Tongue (tissue), 3 donors: ENCODE measurements at places on chromosomes 12 and 14. TPM values are rescaled to one million over a fixed set of nuclear protein-coding genes. Genes with fewer than 3 reads are reported as not detected.
A peak's percentile ranks its signal among the peaks of the same experiment; 100 is the strongest.

GRCh38 chr14:65750906-65751305, 338.4 kb downstream of the FUT8 start:
- DNase-seq = no peak

- peak; percentile 9 for DNase-seq
These were observed 48.2 kb downstream of the MBIP start for GRCh38 chr14:36271939-36272907.

GRCh38 chr14:99679111-99679510, 5.0 kb upstream of the CYP46A1 start:
- no peak for DNase-seq

DNA sequence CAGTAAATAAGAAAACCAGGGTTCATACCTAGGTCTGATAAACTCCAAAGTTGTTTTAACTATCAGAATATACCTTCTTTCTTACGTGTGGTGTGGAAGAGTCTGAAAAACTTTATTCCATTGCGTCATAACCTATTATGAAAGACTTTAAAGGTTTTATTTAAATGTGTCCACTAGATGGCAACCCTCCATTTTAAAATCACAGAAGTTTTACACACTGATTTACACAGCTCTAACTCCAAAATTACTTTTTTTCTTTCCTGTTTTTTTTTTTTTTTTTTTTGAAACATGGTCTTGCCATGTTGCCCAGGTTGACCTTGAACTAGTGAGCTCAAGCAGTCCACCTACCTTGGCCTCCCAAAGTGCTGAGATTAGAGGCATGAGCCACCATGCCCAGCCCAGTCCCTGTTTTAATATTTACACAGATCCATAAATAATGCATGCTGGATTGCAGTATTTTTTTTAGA, 17.3 kb upstream of the TMPRSS12 start:
- DNase-seq = peak; percentile 87

- no peak for DNase-seq
These were observed 256.3 kb upstream of the RGS6 start for GRCh38 chr14:71675900-71676287.

- DNase-seq = no peak
These were observed 17.9 kb upstream of the NFYB start for GRCh38 chr12:104155711-104156555.

GRCh38 chr14:68510201-68511128, 282.4 kb downstream of the ZFP36L1 start:
- peak; percentile 93 for DNase-seq

- no peak for DNase-seq
These were observed 28.5 kb downstream of the FOS start for GRCh38 chr14:75306927-75307699.

DNA sequence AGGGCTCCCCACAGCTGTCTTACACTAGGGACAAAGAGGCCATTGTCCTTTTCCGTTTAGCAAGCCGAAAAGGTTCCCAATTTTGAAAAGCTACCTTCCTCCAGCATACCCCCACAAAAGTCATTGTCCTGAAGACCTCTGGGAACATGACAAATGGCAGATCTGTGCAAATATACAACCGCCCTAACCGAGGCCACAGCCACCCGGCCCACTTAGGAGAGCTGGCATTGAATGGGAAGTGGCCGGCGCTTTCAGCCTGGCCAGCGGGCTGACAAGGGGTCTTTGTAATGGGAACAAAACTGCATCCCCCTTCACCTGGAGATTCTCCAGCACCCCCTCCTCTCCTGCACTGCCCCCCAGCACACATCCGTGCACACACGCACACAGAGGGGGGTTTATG, 48.1 kb upstream of the VASH1 start:
- DNase-seq = no peak

DNA sequence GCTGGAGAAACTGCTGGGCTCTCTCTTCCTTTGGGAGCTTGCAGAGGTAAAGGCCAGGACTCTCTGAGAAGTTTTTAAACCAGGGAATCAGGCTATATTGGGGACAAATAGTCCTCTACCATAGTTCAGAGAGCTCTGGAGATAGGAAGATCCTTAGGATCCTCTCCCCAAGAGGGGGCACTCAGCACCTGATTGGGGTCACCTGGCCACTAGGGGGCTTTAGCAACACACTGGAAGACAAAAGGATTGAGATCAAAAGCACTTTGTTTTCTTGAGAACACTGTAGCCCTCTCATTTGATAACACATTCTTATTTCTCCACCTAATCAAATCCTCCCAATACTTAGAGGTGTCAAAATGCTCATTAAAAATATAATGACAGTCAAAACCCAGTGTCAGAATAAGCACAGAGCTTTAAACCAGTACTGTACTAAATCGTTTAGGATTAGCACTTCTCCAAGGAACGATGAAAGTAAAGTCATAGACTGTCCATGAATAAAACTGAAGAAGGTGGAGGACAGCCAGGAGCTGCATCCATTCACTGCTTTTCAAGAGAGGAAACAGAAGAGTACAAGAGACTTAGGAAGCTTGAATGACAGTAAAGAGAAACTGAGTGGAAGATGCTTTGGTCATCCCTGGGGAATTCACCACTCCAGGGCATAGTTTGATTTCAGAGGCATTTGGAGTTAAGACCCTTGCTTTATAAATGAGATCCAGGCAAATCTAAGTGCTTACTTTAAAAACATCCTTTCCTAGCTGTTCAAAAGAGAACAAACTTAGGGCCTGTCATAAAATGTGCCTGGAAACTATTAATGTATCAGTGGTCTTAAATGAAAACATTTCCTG, 26.5 kb downstream of the BMP4 start:
- DNase-seq = peak; percentile 38

GRCh38 chr12:11811008-11811407, 161.5 kb downstream of the ETV6 start:
- no peak for DNase-seq

DNA sequence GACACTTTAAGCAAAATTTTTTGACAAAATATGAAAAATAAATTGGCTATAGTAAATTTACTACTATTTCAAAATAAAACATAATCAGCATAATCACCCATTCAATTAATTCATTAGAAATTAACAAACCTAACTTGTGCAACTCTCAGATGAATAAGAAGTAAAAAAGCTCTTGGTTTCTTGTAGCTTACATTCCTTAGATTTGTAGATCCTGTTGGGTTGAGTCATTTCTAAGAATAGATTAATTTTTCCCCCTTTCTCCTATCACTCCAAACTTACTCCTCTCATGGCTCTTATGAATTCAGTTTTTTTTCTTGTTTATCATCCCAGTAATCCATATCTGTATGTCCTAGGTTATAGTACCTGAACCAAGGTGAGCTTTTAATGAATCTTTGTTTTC, 230.9 kb upstream of the LRIG3 start:
- no peak for DNase-seq

- DNase-seq = peak; percentile 92
These were observed at the start of gene NIN for GRCh38 chr14:50830932-50831725. Gene NIN, minus strand, starts transcription at chr14:50831162. Its CDS starts 9,106 bp downstream, at chr14:50822056.

- peak; percentile 92 for DNase-seq
These were observed 12.9 kb downstream of the SPRYD3 start for GRCh38 chr12:53065975-53066931.

- no peak for DNase-seq
These were observed 25.8 kb upstream of the C12orf76 start for GRCh38 chr12:110074089-110074488.

The CD4 gene
- 3.7 TPM for total RNA-seq

The SLCO1B1 gene
- not detected for total RNA-seq

The AJUBA gene
- 47.2 TPM for total RNA-seq

The RNFT2 gene
- total RNA-seq = 1.0 TPM
